Stomach (tissue), 19 donors: ENCODE measurements at places on chromosomes 11 and 22. TPM values are rescaled to one million over a fixed set of nuclear protein-coding genes. Genes with fewer than 3 reads are reported as not detected.

Gene SAA2
- 6.3 TPM for polyA plus RNA-seq

Gene LTBP3
- 26.9 TPM for polyA plus RNA-seq

Gene ARHGAP42
- polyA plus RNA-seq, result 7.4 TPM

Gene CDC42BPG
- 10.9 TPM for polyA plus RNA-seq

Gene SHISA8
- 0.15 TPM for polyA plus RNA-seq

Gene LRFN4
- polyA plus RNA-seq, result 2.1 TPM

Gene DNAJB7
- polyA plus RNA-seq, result not detected

Gene MS4A4A
- polyA plus RNA-seq, result 5.4 TPM

Gene ME3
- 11.2 TPM for polyA plus RNA-seq

Gene GRAP2
- polyA plus RNA-seq, result 1.2 TPM

Gene FAM181B
- not detected for polyA plus RNA-seq

Gene MGAT3
- polyA plus RNA-seq, result 1.1 TPM

Gene KDM4D
- polyA plus RNA-seq, result 0.12 TPM

Gene OR5T1
- polyA plus RNA-seq, result not detected

Gene TBC1D10A
- 14.2 TPM for polyA plus RNA-seq

Gene OR6M1
- polyA plus RNA-seq, result not detected

Gene SPATA19
- polyA plus RNA-seq, result not detected

Gene MCHR1
- not detected for polyA plus RNA-seq

Gene FAM83F
- 5.7 TPM for polyA plus RNA-seq

Gene SYT12
- 0.45 TPM for polyA plus RNA-seq

Gene OR56A1
- not detected for polyA plus RNA-seq

Gene OR56B4
- polyA plus RNA-seq, result not detected

Gene METTL15
- 3.1 TPM for polyA plus RNA-seq

Gene OR51B4
- polyA plus RNA-seq, result not detected

Gene PIH1D2
- 1.6 TPM for polyA plus RNA-seq

Gene NCAPD3
- 4.0 TPM for polyA plus RNA-seq

Gene CCDC88B
- polyA plus RNA-seq, result 57.7 TPM

Gene FGF19
- not detected for polyA plus RNA-seq

Gene MYBPC3
- polyA plus RNA-seq, result 2.1 TPM

Gene CTSW
- 0.43 TPM for polyA plus RNA-seq

Gene SEC14L2
- 10.0 TPM for polyA plus RNA-seq

Gene MUC2
- polyA plus RNA-seq, result not detected

Gene UQCR10
- 293 TPM for polyA plus RNA-seq

Gene TMEM45B
- polyA plus RNA-seq, result 22.1 TPM

Gene OR51E1
- 0.18 TPM for polyA plus RNA-seq

Gene RAG2
- polyA plus RNA-seq, result not detected

Gene DEPDC7
- polyA plus RNA-seq, result 5.2 TPM

Gene SLC17A6
- polyA plus RNA-seq, result not detected
